ENCODE measurements at places on chromosomes 3 and 15.

- DNase-seq = no peak
Measured at GRCh38 chr15:84889313-84889990, 5.0 kb downstream of the SLC28A1 start.

DNA sequence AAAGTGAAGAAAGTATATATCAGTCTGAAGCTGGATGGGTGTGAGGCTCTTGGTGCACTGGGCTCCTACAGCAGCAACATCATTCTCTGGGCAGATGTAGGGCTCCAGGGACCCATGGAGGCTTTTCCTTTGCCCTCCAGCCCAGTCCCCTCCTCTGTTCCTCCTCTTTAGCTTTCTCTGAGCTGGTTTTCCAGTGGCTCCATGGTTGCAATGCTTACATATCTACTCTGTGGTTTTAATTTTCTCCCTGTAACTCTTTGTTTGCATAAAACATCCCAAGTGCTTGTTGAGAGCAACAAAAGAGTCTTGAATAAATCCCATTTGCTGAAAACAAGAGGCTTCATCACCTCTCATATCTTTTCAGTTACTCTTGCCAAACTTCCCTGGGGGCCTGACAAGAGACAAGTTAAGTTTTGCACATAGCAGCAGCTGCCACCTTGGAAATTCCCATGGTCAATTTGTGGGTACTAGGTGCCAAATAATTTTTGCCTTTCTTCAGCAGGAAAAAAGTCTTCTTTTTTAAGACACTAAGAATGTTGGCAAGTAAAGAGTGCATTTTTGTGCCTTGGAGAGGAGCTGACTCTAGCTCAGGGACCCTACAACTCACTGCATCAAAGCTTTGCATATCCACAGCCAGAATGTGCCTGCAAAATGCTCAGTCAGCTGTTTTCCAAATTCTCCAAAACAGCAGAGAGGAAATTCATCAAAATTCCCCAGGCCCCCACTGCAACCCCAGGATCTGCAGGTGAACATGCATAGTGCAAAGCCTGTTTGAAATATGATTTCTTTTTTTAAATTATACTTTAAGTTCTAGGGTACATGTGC, 41.9 kb downstream of the COLQ start:
- peak; percentile 10 for DNase-seq

DNA sequence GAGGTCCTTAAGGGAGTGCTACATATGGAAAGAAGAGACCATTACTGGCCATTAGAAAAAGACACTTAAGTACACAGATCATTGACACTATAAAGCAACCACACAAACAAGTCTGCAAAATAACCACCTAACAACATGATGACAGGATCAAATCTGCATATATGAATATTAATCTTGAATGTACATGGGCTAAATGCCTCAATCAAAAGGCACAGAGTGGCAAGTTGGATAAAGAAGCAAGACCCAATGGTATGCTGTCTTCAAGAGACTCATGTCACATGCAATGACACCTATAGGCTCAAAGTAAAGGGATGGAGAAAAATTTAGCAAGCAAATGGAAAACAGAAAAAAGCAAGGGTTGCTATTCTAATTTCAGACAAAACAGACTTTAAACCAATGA, 28.4 kb upstream of the CCNL1 start:
- DNase-seq = no peak

DNA sequence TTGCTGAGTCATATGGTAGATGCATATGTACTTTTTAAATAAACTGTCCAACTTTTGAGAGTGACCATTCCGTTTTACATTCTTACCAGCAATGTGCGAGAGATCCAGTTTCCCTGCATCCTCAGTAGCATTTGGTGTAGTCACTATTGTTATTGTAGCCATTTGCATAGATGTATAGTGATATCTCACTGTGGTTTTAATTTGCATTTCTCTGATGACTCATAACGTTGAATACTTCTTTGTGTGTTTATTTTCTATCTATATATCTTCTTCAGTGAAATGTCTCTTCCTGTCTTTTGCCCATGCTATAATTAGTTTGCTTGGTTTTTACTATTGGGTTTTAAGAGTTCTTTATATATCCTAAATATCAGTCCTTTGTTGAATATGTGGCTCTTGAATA, 255.7 kb upstream of the GRM7 start:
- no peak for DNase-seq

Data from astrocyte of the hippocampus (primary cell).